Foreskin fibroblast (primary cell): ENCODE measurements at places on chromosomes 11 and 22.

GRCh38 chr22:42768385-42769035, 47.8 kb upstream of the A4GALT start:
- no peak for DNase-seq

DNA sequence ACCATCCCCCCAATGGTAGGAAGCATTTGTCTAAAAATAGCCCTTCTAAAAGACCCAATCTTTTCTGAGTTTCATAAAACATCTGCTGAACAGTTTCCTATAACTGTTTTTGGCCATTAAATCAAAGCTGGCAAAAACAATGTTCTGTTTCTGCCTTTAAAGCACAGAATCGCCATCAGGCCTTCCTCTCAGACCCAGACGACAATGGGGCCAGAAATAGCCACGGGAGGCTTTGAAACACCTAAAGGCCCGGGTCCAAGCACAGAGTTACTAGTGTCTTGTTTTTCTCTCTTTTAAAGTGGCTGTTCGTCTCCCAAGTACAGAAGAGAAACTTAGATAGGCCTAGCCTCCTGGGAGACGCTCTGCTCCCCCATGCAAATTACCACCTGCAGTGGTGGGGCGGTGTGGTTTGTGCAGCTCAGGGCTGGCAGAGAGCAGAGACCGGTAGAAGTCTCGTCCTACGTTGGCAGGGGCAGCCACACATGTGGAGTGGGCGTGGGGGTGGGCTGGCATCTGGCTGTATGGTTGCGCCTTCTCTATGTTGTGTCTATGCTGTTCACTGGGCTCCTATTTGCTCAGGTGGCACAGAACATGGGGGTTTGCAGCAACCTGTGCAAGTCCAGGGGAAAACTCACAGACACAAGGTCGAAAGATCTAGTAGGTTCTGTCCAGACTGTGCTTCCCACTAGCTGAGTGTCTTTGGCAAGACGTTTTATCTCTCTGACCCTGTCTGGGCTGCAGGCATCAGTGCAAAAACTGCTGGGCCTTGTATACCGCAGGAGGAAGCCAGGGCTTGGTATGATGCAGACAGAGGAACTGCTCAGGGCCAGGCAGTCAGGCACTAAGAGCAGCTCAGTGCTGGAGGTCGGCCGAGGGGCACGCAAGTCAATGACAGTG, 23.6 kb upstream of the ETS1 start:
- DNase-seq, result no peak

- DNase-seq, result no peak
Measured at GRCh38 chr22:46953968-46954765, 191.7 kb downstream of the TBC1D22A start.

- DNase-seq, result peak; percentile 27
Measured at GRCh38 chr11:103994094-103994493, 42.3 kb upstream of the DDI1 start.

DNA sequence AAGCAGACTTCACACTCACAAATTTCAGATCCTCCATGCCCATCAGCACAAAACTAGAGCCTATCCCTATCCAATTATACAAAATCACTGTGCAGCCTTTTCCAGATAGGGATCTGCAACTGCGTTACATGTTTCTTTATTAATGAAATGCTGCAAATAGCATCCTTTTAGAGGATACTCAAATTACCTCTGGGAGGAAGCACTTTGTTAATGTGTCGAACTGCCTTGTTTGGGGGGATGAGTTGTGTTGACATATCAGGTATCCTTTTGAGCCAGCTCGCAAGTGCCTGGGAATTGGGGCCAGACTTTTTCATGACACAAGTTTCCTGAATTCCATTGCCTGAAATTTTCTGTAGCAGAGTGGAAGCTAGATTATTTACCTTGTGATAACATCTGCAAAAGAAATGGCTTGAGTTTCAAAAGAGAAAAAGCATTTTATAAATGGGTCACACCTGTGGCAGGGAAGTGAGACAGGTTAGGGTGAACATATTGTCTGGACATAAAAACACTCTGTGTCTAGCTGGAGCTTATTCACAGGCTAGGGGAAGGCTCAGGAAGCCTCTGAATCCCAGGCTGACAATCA, 299.1 kb upstream of the MTNR1B start:
- DNase-seq, result no peak

- DNase-seq, result no peak
Measured at GRCh38 chr22:37241351-37242142, 2.5 kb downstream of the RAC2 start.

DNA sequence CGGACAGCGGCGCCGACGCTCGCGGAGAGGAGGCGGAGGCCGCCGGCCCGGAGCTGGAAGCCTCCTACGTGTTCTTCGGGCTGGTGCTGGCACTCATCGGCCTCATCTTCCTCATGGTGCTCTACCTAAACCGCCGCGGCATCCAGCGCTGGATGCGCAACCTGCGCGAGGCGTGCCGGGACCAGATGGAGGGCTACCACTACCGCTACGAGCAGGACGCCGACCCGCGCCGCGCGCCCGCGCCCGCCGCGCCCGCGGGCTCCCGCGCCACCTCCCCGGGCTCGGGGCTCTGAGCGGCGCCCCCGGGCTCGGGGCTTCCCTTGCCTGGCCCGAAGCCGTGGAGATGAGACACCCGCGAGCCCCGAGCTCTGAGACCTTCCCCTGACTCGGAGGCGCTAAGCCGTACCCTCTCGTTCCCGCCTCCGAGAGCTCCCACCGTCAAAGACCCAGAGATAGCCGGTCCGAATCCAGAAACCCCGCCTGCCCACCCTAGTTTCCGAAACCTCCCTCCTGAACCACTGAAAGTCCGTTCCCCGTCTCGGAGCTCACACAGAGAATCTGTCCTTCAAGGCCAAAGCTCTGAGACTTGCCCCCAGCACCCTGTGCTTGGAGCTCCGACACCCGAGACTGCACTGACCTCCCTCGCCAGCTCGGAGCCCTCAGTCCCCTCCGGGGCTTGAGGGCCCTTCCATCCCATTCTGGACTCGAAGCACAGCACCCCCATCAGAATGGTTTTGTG, 1.5 kb downstream of the TPBGL start:
- DNase-seq, result no peak

DNA sequence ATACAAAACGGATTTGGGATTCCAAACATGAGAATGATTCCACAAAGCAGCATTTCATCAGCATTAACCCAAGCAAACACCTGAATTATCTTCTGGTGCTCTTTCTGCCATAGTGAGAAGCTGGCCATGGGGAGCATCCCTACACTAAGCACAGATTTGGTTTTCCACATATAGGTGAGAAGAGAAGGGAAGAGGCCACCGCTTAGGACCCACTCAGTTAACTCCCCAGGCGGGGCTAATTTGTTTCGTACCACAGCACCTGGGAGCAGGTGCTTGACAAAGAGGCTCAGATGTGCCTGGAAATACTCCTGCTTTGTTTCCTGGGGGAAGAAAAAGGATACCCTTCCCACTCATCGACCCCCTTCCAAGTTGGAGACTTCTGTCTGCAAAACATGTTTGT, 64.2 kb downstream of the RAB30 start:
- DNase-seq, result no peak

DNA sequence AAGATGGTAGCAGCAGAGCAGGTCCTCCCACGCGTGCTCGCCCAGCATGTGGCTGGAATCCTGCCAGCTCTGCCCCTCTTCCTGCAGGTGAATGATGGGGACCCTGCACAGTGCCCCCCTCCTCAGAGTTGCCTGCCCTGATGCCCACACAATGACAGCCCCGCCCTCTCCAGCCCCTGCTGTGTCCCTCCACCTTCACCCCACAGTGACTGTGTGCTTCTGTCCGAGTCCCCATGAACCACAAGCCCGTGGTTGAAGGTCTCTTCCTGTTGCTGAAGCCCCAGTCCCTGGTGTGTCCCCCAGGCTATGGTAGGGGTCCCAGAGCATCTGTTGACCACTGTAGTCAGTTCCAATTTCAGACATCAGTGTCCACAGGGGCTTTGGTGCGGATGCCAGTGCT, 71.0 kb downstream of the BRD1 start:
- DNase-seq, result no peak

- peak; percentile 15 for DNase-seq
Measured at GRCh38 chr11:66619080-66619554, 2.7 kb downstream of the RBM14 start.

DNA sequence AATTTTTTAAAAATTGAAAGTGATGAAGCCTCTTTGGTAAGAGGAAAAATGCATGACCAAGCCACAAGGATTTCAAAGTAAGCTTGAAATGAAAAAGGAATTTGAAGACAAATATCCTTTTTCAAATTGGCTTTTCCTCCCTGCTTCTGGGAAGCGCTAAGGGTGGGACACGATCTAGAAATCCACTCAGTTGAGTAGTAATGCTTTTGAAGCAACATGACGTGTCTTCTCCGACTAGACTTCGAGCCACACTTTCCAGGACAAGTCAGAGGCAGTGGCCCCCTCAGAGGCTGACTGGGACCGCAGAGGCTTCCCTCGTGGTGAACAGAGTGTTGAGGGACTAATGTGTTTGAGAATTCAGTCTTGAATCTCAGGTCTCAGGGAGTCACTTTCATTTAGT, 39.8 kb downstream of the KREMEN1 start:
- no peak for DNase-seq

GRCh38 chr11:104798789-104799188, 99.5 kb downstream of the CASP12 start:
- DNase-seq, result no peak

- peak; percentile 45 for DNase-seq
Measured at GRCh38 chr22:27851974-27852746, 50.6 kb upstream of the MN1 start.
